Stimulated activated CD4-positive, alpha-beta T cell treated with anti-CD3 and anti-CD28 coated beads, TNF-alpha, amount 100 ng/mL, for 48 hours (primary cell): ENCODE measurements at places on chromosomes 5 and 9.

GRCh38 chr9:84852617-84853301, 183.2 kb downstream of the NTRK2 start:
- no peak for DNase-seq

DNA sequence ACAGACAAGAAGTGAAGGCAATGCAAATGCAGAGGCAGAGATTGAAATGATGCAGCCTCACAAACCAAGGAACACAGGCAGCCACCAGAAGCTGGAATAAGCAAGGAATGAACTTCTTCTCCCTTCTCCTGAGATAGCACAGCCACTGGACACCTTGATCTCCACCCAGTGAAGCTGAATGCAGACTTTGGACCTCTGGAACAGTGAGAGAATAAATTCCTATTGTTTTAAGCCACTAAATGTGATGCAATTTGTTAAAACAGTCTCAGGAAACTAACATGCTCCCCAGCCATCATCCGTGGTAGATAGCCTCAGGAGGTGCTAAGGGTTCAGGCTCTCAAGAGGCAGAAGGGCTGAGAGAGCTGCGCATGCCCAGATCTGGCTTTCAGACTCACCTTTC, 512.2 kb upstream of the ZNF608 start:
- DNase-seq, result no peak

GRCh38 chr5:148384380-148384737, 601 bp downstream of the FBXO38 start:
- no peak for DNase-seq

DNA sequence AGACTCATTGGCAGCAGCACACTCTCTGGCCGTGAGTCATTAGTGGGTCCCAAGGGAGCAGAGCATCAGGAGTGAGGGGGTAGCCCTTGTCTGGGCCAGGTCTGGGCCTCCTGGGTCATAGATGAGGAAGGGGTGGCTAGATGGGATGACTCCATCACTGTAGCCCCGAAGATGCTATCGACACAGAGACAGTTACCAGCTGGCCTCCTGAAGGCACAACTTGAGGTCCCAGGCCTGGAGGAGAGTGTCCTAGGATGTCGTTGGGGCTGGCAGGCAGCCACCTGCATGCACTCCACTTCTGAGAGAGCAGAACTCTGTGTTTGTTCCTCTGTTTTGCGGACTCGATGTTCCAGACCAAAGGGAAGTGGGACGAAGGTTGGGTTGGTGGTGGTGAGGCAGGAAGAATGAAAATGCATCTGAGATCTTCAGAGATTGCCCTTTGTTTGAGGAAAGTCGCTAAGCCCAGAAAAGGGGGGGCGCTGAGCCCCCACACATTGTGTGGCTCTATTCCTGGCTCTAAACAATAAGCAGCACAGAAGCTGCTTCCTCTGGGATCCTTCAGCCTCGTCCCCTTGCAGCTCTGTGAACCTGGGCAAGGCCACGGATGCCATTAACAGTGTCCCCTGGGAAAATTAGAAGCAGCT, 4.7 kb downstream of the BTNL9 start:
- no peak for DNase-seq

DNA sequence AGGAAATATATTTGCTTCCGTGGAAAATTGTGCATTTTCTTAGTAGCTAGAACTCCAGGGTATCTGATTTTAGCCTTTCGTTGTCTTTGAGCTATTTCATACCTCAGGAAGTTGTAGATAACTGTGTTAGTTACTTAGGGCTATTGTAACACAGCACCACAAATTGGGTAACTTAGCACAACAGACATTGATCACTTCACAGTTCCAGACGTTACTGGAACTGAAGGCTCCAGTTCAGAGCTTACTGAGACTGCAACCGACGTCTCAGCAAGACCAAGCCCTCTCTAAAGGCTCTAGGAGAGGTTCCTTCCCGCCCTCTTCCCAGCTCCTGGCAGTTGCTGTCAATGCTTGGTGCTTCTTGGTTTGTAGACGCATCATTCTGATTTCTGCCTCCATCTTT, 17.7 kb upstream of the ANKRD33B start:
- DNase-seq, result no peak

GRCh38 chr5:109844695-109845094, 155.0 kb downstream of the MAN2A1 start:
- no peak for DNase-seq

DNA sequence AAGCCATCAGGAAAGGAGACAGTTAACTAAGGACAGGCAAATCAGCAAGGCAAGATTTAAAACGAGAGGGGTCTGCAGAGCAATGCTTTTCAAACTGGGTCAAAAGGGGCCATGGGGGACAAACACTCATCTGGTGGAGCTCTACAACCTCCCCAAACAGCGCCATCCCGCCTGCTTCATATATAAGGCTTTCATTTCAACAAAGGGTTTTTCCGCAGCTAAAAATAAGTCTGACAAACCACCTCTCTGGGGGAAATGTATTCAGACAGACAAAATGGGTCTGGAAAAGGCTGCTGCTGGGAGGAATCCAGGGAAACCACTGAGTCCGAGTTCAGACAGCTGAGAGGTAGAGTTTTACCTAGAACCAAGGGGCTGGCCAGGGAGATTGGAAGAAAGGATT, 8.3 kb upstream of the SEPTIN8 start:
- DNase-seq, result no peak

GRCh38 chr5:23776684-23777083, 269.3 kb downstream of the PRDM9 start:
- DNase-seq, result no peak

DNA sequence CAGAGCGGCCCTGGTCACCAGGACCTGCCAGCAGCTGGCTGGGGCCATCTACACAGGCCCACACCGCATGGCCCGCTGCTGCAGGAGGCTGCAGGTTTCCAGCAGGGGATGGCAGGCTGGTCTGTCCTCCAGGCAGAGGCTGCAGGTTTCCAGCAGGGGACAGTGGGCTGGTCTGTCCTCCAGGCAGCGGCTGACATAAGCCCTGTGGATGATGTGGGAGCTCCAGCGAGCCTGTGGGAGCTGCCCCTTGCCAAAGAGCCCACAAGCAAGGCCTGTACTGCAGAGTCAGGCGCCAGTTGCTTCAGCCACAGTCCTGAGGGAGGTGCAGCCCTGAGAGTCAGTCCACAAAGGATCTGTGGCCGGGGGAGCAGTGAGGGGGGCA, 18.5 kb downstream of the TPPP start:
- no peak for DNase-seq

DNA sequence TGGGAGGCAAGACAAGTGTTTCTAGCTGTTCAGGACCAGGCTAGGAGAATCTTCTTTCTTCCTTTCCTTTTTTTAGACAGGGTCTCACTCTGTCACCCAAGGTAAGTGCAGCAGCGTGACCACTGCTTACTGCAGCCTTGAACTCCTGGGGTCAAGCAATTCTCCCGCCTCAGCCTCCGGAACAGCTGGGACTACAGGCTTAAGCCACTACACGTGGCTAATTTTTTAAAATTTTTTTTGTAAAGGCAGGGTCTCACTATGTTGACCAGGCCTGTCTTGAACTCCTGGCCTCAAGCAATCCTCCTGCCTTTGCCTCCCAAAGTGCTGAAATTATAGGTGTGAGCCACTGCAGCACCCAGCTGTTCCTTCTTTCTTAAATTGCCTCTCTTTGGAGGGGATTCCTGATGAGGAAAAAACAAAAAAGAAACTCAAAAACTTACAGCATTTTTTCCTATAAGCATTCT, 53.1 kb downstream of the LHFPL2 start:
- no peak for DNase-seq

DNA sequence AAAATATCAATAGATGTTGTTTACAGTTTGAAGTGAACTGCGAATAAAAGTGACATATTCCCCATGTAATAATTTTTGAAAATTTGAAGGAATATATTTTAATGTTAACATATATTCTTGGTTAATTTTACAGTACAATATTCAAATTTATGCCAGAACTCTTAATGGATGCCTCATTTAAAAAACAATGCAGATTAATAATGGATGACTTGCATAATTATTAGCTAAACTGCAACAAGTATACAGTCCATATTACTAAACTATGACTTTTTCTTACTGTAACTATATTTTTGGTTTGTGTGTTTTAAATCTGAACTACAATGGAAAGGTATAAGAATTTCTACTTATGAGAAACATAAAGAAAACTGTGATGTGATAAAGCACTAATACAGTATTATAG, 1390.1 kb downstream of the PTPRD start:
- no peak for DNase-seq

GRCh38 chr5:174235221-174236011, 189.9 kb downstream of the NSG2 start:
- DNase-seq, result no peak

GRCh38 chr9:136448655-136449054, 9.0 kb upstream of the INPP5E start:
- no peak for DNase-seq

DNA sequence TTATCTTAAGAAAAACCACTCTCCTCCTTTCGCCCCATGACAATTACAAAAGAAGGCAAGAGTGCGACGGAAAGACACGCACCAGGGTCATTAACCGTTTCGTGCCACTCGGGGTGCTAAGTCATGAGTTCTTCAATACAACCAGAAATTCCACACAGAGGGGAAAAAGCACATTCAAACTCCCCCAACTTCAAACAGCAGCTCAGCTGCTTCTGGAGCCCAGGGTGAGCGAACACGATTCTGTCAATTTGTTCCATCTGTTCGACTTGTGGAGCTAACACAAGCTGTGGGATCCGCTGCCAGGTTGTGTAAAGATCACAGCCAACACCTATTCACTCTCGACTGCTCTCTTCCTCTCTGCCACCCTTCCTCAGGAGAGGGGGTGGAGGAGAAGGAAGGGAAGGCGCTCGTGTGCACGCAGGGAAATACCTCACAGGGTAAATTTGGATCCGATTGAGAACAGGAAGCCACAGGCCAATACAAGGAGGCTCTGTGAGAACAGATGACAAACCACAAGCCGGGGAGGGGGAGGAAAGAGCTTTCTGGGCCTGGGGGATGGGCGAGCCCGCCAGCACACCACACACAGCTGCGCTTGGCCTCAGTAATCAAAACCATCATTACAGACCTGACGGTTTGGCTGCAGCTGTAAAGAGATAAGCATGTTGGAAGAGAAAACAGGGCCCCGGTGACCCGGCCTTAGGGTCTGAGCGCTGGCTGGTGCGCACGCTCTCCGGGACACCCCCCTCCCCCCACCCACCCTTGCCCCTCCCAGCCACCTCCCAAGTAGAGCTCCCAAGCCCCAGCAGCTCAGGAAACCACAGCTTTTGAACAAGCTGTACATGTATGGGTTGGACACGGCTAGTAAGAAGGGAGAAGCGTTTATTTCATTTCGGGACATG, 54.3 kb downstream of the PTCH1 start:
- DNase-seq, result peak; percentile 41

GRCh38 chr9:114641967-114642366, 15.6 kb downstream of the TEX53 start:
- no peak for DNase-seq

DNA sequence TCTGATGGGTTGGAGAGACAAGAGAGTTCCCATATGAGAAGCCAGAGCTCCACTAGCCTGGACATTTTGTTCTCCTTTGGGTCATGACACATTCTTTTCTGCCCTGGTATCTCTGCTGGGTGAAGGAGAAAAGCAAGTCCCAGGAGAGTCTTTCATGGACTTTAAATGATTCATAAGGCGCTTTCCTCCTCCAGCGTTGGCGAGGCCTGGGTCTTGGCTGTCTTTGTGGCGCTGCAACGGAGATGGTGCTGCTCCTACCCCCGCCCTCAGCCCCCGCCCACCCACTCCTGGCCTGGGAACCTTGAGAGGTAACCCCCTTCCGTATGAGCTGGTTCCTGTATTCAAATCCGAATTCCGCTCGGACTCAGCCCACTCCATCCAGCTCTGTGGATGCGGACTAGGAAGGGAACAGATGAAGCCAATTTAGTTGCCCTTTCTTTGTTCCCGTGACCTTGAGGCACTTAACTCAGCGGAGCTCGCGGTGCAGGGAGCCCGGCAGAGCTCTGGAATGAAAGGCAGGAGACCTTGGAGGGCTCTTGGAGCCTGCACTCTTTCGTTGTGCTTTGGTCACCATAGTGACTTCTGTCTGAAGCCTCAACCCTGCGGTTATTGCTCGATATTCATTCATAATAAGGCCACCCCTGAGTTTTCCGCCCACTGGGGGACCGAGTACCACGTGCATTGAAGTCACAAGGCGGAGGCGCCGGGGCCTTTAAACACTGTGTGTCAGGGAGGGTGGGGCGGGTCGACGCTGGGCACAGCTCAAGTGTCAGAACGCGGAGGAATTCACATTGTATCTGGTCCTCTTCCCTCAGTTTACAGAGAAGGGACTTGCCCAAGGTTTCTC, 14.0 kb upstream of the PWWP2A start:
- no peak for DNase-seq

- DNase-seq, result no peak
These were observed 128.7 kb downstream of the RPS23 start for GRCh38 chr5:82149434-82149833.

DNA sequence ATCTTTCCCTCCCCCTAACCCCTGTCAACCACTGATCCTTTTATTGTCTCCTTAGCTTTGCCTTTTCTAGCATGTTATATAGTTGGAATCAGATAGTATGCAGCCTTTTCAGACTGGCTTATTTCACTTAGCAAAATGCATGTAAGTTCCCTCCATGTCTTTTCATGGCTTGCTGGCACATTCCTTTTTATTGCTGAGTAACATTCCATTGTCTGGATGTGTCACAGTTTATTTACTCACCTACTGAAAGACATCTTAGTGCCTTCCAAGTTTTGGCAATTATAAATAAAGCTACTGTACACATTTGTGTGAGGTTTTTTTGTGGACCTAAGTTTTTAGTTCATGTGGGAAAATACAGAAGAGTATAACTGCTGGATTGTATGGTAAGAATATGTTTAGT, 230.1 kb downstream of the PBX3 start:
- no peak for DNase-seq

DNA sequence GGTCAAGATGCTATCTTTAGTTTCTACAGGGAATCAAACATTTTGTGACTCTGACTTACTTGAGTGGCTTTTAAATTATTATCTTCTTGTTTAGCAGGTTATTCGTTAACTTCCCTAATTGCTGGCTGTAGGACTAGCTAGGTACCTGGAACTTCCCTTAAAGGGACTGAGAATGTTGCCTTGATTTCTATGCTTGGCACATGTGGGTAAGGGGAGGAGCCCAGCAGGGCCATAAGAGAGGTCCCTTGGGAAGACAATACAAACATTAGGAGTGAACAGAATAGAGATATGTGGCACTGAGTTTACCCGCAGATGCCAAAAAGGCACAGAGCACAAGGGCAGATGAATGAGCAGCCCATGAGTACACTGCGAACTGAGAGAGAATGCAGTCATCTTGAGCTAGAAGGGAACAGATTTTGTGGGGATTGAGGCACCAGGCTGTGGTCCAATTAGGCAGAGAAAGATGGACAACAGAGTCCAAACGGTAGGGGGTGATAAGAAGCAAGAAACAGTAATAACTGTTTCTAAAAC, 9.8 kb downstream of the CKMT2 start:
- DNase-seq, result no peak

- DNase-seq, result no peak
These were observed 650.5 kb downstream of the ACTL7B start for GRCh38 chr9:108205276-108205675.
